Right hindlimb (tissue), 1 donor: ENCODE measurements at places on chromosomes 12 and 14.

GRCh38 chr12:131564845-131565244, 146.0 kb upstream of the SFSWAP start:
- DNase-seq, result no peak

DNA sequence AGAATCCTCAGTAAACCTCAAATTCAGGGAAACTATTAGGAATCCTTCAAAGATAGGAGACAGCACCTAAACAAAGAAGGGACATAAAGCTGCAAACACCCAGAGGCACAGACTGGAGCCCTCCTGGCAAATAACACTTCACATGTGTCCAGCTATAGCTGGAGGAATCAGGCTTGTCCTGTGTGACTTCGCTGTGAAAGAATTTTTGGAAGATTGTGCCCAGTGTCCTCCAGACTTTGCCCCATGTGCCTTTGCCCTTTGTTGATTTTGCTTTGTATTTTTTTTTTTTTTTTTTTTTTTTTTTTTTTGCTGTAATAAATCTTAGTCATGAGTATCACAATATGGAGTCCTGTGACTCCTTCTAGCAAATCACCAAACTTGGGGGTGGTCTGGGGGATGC, 136.8 kb downstream of the KCNH5 start:
- no peak for DNase-seq

DNA sequence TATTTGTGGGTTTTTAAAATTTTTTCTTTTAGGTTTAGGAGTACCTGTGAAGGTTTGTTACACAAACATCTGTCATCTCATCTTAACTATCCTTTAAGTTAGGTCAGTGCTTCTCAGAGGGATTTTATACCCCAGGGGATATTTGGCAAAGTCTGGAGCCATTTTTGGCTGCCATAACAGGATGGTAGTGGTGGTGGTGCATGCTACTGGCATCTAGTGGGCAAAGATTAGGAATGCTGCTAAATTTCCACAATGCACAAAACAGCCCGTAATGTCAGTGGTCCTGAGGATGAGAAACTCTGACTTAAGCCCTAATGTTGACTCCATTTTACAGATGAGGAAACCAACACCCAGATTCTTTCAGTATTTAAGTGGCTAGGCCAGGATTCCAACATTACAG, 85.2 kb upstream of the MYF6 start:
- DNase-seq, result no peak

- peak; percentile 65 for DNase-seq
These were observed 699 bp downstream of the KTN1 start for GRCh38 chr14:55580470-55581341.

DNA sequence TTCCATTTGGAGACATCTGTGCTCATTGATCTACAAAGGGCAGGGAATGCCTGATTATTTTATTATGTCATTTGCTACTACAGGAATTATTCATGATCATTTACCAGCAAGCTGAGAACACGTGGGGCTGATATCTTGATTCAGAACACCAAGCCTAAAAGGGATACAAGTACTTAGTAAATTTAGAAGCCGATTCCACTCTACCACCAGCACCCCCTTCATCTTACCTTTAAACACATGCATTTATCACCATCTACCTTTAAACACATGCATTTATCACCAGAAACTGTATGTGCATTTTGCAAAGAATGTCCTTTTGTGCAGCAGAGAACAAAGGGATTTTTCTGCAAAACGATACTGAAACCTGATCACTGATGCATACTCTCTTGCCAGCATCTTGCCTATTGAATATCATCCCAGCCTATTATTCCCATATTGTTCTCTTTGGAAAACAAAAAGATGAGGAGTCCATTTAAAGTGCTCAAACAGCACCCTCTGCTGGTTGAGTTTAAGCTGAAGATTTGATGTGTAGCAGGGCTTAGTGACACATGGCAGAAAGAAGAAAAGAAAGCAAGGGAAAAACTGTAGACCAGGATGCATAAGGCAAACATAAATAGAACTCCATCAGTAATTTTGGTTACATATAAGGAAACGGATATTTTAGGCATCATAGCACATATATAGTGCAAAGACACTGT, 132.6 kb upstream of the PLEKHG7 start:
- peak; percentile 73 for DNase-seq

DNA sequence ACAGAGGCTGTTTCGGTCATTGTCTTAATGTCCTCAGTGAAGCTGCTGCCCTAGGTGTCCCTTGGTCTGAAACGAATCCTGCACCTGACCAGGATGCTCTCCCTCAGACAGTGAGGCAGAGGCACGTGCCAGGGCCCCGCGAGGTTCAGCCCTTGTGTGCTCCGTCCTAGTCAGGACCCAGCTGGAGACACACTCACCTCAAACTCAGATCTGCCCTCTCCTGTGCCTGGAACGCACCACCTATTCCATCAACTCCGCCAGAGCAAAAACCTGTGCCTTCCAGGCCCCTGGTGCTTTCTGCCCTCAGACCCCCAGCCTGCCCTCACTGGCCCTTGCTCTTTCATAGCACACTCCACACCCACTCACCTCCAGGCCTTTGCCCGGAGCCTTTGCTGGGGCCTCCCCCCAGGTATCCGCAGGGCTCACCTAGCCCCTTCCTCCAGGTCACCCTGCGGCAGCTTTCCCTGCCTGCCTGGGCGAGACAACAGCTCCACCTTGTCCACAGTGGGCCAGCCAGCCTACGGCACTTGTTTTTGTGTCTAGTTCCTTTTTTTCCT, 150.6 kb downstream of the BCL11B start:
- DNase-seq, result no peak

DNA sequence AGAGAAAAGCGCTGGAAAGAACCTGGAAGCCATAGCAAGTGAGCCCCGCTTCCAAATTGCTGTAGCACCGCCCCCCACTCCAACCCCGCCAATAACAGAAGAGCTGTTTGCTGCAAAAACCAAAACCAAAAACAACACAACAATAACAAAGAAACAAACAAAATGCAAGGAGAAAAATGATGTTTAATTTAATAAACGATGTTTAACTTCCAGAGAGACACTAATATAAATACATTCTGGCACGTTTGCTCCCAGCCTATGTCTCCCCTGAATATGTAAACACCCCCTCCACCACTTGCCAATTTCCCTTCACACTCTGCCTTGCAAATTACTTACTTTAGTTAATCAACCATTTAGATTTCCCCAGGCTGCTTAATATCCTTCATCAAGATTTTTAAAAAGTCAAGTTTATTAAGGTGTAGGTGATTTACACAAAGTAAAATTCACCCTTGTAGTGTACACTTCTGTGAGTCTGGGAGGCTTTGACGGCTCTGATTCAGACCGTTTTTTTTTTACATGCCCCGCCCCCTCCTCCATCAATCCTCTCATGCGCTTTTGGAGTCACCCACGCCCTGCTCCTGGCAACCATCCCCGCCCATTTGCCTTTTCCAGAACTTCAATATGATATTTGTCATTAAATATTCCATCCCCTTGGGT, 482 bp upstream of the IFI27L2 start:
- no peak for DNase-seq

DNA sequence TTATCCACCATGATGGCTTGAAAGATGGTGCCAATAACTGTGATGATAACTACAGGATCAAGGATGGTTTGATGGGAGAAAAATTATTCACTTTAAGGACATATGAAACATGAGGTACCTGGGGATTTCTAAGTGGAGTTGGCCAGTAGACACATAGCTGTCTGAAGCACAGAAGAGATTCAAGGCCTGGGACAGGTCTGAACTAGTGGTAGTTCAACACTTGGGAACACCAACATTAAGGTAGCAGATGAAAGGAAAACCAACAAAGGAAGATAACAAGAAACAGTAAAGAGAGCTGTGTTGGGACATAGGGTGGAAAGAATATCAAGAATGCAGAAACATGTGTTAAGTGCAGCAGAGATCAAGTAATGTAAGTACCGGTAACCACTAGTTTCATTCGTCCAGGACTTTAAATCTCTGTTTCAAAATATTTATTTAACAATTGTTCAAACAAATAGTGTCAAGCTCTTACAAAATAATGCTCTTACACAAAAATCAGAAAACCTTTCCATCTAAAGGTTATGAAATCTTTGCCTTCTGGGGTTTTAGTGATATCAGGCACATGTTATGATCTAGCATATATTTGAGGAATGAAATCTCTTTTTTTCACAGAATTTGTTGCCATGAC, 104.7 kb downstream of the ST8SIA1 start:
- no peak for DNase-seq

- no peak for DNase-seq
These were observed 23.9 kb downstream of the GNG2 start for GRCh38 chr14:51884086-51884927.

GRCh38 chr12:124512667-124513296, 54.6 kb downstream of the NCOR2 start:
- DNase-seq, result peak; percentile 87

DNA sequence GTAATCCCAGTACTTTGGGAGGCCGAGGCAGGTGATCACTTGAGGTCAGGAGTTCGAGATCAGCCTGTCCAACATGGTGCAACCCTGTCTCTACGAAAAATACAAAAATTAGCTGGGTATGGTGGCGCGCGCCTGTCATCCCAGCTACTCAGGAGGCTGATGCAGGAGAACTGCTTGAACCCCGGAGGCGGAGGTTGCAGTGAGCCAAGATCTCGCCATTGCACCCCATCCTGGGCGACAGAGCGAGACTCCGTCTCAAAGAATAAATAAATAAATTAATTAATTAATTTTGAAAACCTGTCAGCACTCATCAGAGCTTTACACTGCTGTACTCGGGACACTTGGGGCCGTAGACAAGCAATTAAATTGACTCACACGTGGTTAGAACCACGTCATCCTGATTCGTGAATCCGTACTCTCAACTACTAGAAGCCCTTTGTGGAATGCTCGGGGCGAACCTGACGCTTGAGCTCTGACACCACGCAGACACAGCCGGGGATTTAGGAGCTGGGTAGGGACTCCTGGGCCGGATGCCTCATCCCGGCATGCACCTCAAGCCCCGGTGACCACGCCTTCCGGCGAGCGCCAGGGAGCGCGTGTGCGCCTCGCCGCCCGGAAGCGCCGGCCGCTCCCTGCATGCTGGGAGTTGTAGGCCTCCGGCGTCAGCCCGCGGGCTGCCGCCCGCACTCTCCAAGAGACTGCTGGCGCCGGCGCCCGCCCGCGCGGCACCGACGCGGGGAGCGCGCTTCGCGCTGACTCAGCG, at the start of gene XPOT:
Gene XPOT (plus strand): TSS at position 686 of the 763 bp plus-strand sequence. CDS start 5,644 bp downstream, outside the sequence.
- peak; percentile 98 for DNase-seq

- DNase-seq, result no peak
These were observed 405.6 kb downstream of the TMEM121 start for GRCh38 chr14:105931808-105932483.

GRCh38 chr12:132484891-132485441, 5.0 kb upstream of the FBRSL1 start:
- DNase-seq, result no peak

GRCh38 chr14:65268594-65268993, 143.9 kb upstream of the FUT8 start:
- DNase-seq, result no peak

GRCh38 chr12:25328072-25328712, 77.5 kb upstream of the KRAS start:
- no peak for DNase-seq

GRCh38 chr12:44511289-44511688, 364.8 kb downstream of the NELL2 start:
- DNase-seq, result no peak
